ENCODE measurements at places on chromosomes 2 and 18.
A peak's percentile ranks its signal among the peaks of the same experiment; 100 is the strongest.

GRCh38 chr18:32742579-32742978 is 30.2 kb downstream of the KLHL14 start:
- no peak for DNase-seq

DNA sequence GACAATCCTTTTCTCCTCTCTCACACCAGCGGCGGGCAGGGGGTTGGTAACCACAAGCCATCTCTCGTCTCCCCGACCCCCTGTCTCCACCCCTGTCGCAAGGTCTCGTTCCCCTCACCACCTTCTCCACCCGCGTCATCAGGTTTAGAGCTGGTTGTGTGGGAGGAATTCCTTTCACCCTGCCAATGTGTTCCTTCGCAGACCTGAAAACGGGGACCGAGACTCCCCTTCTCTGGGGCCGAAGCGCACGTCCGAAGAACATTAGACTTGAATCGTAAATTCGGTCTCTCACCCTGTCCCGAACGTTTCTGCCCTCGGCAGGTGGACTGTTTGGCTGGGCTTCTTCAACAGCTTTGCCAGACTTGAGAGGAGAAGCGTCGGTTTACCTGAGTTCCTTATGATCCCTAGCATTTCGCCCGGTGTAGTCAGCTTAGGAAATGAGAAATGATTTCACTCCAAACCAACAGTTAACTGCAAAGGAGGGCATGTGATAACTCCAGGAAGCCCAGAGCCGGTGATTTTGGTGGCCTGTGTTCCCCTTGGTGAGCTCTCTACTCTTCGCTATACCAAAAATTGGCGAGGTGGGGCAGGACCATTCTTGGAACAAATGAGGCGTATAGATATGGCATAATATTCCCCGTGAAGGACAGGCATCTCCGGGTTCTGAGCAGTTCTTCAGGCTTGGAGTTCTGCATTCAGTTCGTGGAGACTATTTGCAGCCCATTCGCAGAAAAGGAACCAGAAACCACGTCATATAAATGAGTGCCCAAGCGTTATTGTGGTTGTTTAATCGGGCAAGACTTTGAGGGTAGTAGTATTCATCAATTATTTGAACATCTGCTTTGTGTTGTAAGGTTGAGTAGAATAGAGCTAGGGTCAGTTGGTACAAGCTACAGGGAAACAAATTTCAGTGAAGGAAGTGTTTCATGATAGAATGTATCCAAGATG is 694 bp downstream of the CFAP36 start:
- no peak for DNase-seq

DNA sequence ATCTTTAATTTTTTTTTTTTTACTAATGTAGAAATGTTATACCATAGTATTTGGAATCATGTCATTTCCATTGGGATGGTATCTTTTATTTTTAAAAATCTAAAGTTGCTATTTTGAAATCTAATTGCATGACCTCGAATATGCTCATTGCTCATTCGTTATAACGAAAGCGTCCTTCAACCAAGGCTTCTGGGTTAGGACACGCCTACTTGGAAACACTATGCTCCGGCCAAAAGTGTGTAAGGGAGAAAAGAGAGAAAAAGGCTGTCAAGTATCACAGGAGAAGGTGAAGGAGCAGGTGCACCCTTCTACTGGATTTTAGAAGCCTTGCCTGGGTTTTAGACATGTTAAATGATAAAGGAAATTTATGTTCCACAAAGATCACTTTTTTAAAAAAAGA is 465.9 kb upstream of the ID2 start:
- DNase-seq: no peak

DNA sequence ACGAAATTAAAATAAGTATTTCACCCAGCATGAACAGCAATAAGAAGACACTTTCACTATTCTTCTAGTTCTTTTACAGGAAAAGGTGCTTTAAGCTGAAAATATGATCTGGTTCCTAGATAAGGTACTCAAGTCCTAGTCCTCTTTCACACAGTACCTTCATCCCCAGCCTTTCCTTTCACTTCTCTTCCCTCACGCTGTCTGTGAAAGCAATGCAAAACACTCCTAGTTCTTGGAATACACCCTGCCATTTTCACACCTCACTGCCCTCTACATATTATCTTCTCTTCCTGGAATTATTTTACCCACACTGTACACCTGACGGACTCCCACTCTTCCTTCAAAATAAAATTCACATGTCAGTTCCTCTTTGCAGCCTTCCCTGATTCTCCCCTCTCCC is 82.9 kb downstream of the DNAH7 start:
- no peak for DNase-seq

GRCh38 chr2:240432430-240432819 is 3.0 kb upstream of the GPC1 start:
- DNase-seq: peak; percentile 47

- DNase-seq: no peak
Measured at GRCh38 chr2:227717687-227718567, at the start of gene SLC19A3. SLC19A3 (minus strand) TSS chr2:227718028; CDS start chr2:227702318, 15,710 bp downstream.

DNA sequence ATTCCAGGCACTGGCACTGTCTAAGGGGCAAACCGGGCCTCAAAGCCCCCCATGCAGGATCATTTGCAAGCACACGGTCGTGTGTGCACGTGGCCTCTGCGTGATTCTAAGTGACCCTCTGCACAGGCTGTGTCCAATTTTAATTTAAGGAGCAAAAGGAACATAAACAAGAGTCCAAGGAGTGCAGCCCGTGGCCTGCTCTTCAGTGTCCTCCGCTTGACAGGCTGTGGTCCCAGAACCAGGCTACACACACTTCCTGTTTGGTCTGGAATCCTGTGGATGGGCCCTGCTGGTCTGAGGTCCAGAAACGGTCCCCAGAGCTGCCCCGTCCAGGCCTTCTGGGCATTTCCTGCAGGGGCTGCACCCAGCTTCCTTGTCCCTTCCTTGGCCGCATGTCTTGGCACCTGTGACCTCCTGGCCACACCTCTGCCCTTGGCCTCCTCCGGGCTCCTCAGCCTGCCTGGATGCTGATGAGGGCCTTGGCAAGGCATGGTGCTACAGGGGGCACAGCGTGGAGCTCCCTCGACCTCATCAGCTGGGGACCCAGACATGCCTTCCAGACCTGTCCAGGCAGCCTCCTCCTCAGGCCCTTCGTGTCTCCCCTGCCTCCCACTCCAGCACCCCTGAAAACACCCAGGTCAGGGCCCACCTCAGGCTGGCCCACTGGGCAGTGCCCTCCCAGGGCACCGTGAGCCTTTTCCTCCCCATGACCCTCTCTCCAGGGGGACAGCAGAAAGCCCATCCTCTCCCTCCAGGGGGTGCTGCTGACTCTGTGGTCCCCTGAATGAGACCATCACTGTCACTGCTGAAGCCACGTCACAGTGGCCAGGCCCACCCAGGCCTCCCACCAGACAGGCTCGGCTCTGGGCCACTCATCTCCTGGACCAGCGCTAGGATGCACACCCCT is 136.4 kb upstream of the GPC1 start:
- DNase-seq: no peak

- no peak for DNase-seq
Measured at GRCh38 chr2:65800998-65801397, 368.6 kb upstream of the SPRED2 start.

DNA sequence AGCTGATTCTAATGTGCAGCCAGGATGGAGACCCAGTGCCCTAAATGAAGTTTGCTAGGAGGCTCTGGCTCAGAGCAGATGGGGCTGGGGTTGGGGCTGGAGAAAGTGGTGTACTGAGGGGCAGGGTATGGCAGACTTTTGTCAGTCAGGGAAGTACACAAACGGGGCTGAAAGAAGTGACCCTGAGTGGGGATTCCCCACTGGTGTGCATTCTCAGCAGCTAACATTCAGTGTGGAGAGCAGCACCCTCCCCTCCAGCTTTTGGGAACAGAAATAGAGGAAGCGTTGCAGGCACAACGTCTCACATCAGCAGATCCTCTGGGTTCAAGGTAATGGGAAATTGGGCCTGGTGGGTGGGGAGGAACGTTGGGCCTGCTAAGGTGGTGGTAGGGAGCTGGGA is 89.1 kb upstream of the GCFC2 start:
- no peak for DNase-seq

- no peak for DNase-seq
Measured at GRCh38 chr2:42944779-42945415, 152.5 kb upstream of the HAAO start.

DNA sequence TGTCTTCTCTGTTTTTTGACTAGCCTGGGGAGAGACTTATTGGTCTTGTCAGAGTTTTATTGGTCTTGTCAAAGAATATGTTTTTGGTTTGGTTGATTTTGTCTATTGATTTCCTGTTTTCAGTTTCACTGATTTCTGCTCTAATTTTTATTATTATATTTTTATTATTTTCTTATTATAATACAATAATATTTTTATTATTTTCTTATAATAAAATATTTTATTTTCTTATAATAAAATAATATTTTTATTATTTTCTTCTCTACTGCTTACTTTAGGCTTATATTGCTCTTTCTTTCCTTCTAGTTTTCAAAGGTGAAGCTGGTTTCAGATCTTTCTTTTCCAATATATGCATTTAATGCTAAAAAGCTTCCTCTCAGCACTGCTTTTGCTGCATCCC is 62.0 kb downstream of the TRAPPC12 start:
- DNase-seq: no peak

DNA sequence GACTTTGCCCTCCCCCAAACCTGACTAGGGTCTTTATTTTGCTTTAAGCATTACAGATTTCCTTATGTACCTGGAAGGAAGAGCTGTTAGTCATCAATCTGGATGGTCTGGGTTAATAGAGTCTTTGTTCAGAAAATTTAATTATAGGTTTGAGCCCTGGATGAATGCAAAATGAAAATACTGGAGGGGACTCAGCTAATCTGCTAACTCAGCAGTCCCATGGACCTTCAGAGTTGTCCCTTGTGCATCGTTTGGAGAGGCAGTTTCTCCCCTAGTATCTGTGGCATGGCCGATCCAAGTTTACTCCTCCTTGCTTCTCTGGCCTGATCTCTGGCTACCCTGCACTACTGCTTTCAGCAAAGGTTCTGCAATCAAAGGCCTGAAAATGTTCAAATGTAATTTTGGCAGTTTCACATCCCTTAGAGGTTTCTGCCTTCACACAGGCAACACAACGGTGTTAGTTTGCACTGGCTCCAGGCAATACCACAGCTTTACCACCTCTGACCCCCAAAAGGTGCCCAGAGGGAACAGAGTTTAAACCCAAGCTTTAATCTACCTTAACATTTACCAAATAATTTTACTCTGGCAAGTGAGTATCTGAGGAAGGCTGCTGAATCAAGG is 134.3 kb downstream of the THADA start:
- no peak for DNase-seq

- peak; percentile 71 for DNase-seq
Measured at GRCh38 chr2:230944123-230944653, 19.1 kb upstream of the GPR55 start.

DNA sequence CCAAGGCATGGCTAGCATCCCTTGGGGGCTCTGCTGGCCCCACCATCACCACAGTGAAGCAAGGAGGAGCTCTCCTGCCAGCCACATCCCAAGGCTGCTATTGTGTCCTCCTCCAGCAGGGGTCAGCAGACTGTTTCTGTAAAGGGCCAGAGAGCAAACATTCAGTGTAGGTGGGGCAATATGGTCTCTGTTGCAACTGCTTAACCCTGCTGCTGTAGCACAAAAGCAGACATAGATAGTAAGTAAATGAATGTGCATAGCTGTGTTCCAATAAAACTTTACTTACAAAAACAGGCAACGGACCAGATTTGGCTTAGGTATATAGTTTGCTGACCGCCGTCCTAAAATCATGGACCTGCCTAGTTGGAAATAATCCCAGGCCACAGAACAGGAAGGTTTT is 36.4 kb upstream of the ZBTB7C start:
- DNase-seq: peak; percentile 85

Data from activated CD8-positive, alpha-beta memory T cell treated with anti-CD3 and anti-CD28 coated beads for 24 hours (primary cell).